ENCODE measurements at places on chromosomes 5 and 9.

GRCh38 chr9:93187047-93187446 is 3.1 kb downstream of the WNK2 start:
- peak; percentile 83 for DNase-seq

DNA sequence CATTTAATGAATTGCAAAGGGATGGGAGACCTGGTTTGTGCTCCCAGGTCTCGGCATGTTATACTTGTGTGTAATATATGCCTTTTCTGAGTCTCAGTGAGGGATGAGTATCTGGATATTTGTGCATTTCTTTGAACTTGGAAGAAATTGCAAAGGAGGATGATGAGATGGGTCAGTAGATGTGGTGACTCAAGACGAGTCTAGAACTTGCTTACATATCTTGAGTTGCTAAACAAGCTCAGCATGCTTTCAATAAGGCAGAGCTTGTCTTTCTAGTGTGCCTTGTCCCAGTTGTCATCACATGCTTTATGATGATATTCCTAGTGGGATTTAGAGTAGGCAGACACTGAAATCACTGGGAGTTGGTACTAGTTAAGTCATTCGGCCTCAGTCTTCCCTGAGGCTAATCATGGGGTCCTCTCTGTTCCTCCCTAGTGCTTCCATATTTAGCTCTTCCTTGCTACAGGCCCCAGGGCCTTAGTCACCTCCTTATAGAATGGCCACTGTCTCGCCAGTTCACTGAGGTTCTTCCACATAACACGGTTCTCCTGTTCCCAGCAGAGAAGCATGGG is 222.3 kb downstream of the ARRDC3 start:
- no peak for DNase-seq

- DNase-seq: peak; percentile 80
Observed at GRCh38 chr9:88076286-88077070, 61.8 kb downstream of the SPATA31C2 start.

- DNase-seq: peak; percentile 91
Observed at GRCh38 chr9:136267261-136268111, 21.9 kb upstream of the QSOX2 start.

GRCh38 chr9:135225619-135226228 is 138.3 kb downstream of the OLFM1 start:
- DNase-seq: peak; percentile 15

- DNase-seq: no peak
Observed at GRCh38 chr9:117719161-117719920, 15.1 kb downstream of the TLR4 start.
